Midbrain (tissue), 1 donor: ENCODE measurements at places on chromosomes 11 and 22.

GRCh38 chr11:105448703-105449079, 161.2 kb upstream of the GRIA4 start:
- no peak for DNase-seq

DNA sequence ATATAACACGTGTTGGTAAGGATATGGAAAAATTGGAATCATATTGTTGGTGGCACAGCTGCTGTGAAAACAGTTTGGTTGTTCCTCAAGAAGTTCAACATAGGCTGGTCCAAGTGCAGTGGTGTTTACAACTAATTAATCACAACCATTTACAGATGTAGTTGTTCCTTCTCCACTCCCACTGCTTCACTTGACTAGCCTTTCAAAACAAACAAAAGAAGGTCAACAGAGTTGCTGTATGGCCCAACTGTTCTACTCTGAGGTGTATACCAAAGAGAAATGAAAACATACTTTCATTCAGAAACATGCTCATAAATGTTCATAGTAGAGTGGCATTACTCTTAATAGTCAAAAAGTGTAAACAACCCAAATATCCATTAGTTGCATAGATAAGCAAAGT, 36.6 kb upstream of the ACAT1 start:
- no peak for DNase-seq

GRCh38 chr22:21736948-21737347, 1.4 kb upstream of the YPEL1 start:
- DNase-seq, result no peak

DNA sequence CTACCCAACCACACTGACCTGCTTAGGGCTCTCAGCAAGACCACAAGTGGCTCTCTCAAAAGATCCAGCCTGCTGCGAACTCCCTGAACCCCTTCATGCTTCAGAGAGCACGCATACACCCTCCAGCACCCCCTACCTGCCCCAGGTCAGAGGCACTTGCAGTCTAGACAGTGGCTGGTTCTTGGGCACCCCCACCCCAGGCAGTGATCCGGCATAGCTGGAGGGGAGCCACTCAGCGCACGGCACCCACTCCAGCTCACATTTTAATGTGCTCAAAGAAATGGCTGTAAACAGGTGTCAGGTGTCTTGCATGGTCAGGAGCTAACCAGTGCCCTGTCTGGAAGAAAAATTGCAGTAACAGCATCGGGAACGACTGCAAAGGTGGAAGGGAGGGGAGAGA, 140.8 kb downstream of the PKNOX2 start:
- no peak for DNase-seq

DNA sequence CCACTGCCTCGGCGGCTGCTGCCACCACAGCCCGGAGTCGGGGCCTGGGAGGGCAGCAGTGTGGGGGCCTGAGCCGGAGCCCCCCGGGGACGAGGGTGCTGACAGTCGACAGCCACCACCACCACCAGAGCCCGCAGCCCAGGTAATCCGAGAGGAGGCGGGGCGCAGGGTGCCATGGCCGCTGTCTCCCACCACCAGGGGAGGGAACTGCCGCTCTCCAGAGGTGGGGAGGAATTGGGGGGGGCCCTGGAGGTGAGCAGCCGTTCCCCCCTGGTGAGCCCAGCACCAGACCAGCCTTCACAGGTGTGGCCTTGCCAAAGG, 12.6 kb downstream of the TRIOBP start:
- no peak for DNase-seq

DNA sequence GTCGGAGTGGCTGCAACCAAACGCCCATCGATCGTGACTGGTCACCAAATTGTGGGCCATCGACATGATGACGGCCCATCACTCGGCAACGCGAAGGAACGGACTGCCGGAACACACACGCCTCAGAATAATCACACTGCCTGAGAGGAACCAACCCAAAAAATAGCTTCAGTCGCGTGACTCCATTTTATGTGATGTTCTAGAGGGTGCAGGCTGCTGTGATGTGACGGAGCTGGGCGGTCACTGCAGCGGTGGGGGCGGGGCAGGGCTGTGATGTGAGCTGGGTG, 174.6 kb downstream of the CTTN start:
- DNase-seq, result no peak

DNA sequence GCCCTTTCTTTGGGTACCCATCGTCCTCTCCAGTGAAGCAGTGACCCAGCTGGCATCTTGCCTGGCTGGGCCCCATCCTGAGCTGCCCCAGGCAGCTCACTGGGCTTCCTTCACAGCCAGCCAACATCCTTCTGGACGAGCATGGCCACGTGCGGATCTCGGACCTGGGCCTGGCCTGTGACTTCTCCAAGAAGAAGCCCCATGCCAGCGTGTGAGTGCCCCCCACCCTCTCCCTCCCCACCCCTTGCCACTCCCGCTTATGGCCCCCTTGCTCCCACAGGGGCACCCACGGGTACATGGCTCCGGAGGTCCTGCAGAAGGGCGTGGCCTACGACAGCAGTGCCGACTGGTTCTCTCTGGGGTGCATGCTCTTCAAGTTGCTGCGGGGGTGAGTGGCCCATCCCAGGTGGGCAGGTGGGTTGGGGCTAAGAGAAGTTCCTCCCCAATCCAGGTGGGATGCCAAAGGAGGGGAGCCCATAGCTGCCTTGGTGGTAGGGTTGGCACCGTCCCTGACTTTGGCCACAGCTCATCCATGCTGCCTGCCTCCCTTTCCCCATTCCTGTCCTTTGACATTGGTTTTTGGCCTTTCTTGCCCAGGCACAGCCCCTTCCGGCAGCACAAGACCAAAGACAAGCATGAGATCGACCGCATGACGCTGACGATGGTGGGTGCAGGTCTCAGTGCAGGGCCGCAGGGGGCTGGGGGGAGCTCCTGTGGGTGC, 6.8 kb upstream of the ANKRD13D start:
- DNase-seq, result no peak

- DNase-seq, result no peak
These were observed 18.1 kb upstream of the EFCAB6 start for GRCh38 chr22:43829904-43830851.

GRCh38 chr11:108916290-108916689, 251.4 kb downstream of the DDX10 start:
- DNase-seq, result no peak
